ENCODE measurements at places on chromosomes 12 and 14. TPM values are rescaled to one million over a fixed set of nuclear protein-coding genes. Genes with fewer than 3 reads are reported as not detected.

LPCAT3 gene
- total RNA-seq: 25.3 TPM

CPSF6 gene
- total RNA-seq: 96.0 TPM

SYT10 gene
- 6.4 TPM for total RNA-seq

HCAR2 gene
- 0.36 TPM for total RNA-seq

HVCN1 gene
- total RNA-seq: 3.8 TPM

KCNH3 gene
- 0.83 TPM for total RNA-seq

- no peaks in the 10 kb centered on the region for H3K27me3 ChIP-seq
- no peak overlapping the region for H3K27ac ChIP-seq
Observed at GRCh38 chr14:66038618-66039017, 447.6 kb upstream of the CCDC196 start.

DNA sequence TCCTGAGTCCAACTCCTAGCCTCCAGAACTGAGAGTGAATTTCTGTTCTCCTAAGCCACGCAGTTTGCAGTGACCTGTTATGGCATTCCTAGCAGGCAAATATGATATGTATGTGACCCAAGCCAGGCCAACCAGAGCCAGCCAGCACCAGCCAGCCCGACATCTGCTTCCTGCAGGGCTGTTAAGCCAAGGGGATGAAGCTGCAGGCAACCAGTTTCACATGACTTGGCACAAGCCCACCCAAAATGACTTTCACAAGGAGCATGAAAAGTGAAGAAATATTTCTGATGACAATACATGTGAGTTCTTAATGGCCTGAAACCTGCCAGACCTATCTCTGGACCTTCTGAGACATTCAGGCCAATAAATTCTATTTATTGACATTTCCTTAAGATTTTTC is 68.1 kb downstream of the ITPK1 start:
- H3K27me3 ChIP-seq: no peaks in the 10 kb centered on the region
- H3K36me3 ChIP-seq: no peaks in the 10 kb centered on the region
- H3K4me3 ChIP-seq: no peak overlapping the region
- H3K4me1 ChIP-seq: peaks cover 75% of the 10 kb centered on the region
- no peak overlapping the region for H3K27ac ChIP-seq
- DNase-seq: no peak

- H3K4me1 ChIP-seq: no peaks in the 10 kb centered on the region
- no peaks in the 10 kb centered on the region for H3K27me3 ChIP-seq
- no peak overlapping the region for H3K4me3 ChIP-seq
- H3K27ac ChIP-seq: no peak overlapping the region
Observed at GRCh38 chr12:12582895-12583303, 20.2 kb upstream of the DUSP16 start.

GRCh38 chr12:20624718-20625117 is 70.4 kb upstream of the SLCO1C1 start:
- H3K36me3 ChIP-seq: no peaks in the 10 kb centered on the region
- no peak for DNase-seq
- no peaks in the 10 kb centered on the region for H3K27me3 ChIP-seq

DNA sequence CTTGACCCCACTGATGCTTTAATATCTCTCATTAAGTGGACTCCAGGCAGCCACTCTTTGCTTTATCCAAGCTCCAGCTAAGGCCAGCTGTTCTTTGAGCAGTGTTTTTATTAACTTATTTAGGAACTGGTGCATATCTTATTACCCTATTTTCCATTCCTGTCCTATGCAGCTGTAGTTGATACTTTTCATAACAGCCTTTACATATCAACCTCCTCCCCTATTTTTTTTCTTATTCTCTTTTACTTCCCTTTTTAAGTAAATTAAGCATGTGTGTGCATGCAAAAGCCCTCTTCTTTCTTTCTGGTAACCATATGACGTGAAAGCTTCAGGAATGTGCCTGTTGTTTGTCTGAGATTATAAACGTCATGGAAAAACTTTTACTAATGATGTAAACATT is 121.2 kb downstream of the PTPRQ start:
- no peaks in the 10 kb centered on the region for H3K27me3 ChIP-seq
- no peaks in the 10 kb centered on the region for H3K4me1 ChIP-seq
- H3K27ac ChIP-seq: no peak overlapping the region
- no peak overlapping the region for H3K4me3 ChIP-seq
- H3K36me3 ChIP-seq: no peaks in the 10 kb centered on the region

Measured in sigmoid colon (tissue), 7 donors.